ENCODE measurements at places on chromosomes 13 and 19.

GRCh38 chr19:19022380-19022961, 10.8 kb downstream of the SUGP2 start:
- DNase-seq: no peak

DNA sequence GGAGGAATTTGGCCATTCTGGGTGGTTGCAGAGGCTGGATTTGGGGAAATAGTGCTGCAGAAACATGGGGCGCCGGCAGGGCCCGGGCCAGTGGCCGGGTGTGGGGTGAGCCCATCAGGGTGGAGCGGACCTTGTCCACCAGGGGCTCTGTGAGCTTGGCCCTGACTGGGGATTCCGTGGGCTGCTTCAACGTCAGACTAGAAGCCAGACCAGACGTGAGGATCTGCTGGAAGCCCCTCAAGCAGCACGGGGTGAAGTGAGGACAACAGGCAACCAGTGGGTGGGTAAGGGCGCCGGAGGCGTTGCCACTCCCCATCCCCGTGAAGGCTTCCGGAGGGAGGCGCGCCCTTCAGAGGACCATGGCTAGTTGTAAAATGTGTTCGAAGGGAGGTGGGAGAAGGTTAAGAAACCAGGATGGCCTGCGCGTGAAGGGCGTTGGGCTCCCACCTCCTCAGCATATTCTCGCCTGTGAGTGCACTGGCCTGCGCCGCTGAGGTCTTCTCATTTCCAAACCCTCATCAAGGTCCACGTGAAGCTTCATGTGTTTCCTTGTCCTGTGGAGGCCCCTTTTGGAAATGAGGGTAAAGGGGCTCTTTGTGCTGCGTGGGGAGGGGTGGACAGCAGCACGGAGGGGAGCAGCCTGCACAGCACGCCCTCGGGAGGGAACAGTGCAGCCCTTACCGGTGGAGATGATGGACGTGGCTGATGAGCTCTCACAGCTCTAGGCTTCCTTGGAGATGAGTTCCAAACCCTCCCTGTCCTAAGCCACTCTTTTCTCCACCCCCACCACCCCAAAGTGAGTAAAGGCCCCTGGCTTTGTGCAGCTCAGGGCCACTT, 8.3 kb downstream of the TEX29 start:
- DNase-seq: no peak

DNA sequence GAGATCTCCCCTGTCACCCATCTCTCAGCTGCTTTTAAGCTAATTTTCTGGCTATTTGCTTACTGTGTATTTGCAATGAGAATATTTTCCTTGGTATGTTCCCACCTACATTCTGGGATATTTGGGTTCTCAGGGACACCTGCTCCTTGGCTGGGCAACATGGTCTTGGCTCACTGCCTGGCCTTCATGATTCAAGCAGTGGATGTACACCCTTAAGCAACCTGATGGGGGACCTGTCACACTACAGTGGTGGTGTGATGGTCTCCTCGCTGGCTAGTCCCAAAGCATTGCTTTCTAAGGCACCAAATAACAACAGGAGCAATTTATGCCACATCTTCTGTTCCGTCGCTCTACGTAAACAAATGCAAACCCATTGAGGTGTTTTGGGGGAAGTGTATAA, 35.3 kb upstream of the RFC3 start:
- DNase-seq: no peak

DNA sequence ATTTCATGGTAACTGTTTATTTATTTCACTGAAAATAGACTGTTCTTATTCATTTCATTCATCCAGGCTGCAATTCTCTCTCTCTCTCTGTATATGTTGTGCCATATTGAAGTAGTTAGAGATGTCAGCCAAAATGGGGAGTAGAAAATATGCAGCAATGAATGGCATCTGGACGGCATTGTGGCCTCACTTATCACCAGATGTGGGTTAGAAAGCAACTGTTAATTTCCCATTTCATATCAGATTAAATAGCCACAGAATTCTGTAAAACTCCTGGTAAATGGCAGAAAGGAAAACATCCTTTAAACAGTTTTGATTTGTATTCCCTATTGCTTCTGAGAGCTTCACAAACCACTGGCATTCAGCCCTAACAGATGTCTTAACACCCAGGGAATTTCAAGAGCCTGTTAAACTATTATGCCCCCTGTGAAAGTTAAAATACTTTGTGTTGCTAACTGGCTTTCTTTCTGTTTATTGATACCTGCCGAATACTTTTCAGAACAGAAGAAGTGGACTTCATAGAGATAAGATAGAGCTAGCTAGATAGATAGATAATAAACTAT, 1763.3 kb upstream of the MIR17HG start:
- no peak for DNase-seq

GRCh38 chr13:109599901-109600657, 186.3 kb downstream of the IRS2 start:
- no peak for DNase-seq

- no peak for DNase-seq
Measured at GRCh38 chr13:94328381-94329041, 151.0 kb downstream of the DCT start.
